Testis (tissue), 5 donors: ENCODE measurements at places on chromosomes 4 and X. TPM values are rescaled to one million over a fixed set of nuclear protein-coding genes. Genes with fewer than 3 reads are reported as not detected.

MAOA gene
- 6.5 TPM for total RNA-seq

UGT2A1 gene
- not detected for total RNA-seq

GUCY1B1 gene
- 7.6 TPM for total RNA-seq

PLXNB3 gene
- total RNA-seq = 49.3 TPM

GPRASP2 gene
- 12.8 TPM for total RNA-seq

USP51 gene
- total RNA-seq = 9.6 TPM

DNA sequence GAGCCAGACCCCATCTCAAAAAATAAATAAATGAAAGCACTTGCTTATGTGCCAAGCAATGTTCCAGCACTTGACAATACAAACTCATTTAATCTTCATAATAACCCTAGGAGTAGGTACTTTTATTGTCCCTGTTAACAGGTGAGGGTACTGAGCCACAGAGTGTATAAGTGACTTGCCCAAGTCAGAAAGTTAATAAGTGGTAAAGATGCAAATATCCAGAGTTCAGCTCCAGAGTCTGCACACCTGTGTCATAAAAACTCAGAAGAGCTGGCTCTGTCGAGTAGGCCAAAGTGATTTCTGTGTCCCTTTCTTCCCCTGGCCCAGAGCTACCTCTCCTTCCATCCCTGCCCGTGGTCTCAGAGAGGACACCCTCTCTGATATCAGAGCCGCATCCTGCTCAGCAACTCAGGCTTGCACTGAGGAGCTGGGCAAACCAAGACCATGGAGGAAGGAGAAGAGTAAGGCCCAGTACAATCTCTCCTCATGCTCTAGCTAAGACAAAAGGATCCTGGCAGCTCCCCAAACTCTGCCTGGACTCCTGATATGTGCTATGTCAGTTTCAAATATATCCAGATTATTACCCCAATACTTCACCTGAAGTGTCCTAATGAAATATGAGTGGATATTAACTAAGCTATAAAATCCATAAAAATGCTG is 136.3 kb downstream of the HS6ST2 start:
- no peaks in the 10 kb centered on the region for H3K4me1 ChIP-seq
- no peak overlapping the region for H3K27ac ChIP-seq
- H3K36me3 ChIP-seq = no peaks in the 10 kb centered on the region
- DNase-seq = peak; percentile 14
- no peaks in the 10 kb centered on the region for H3K27me3 ChIP-seq

DNA sequence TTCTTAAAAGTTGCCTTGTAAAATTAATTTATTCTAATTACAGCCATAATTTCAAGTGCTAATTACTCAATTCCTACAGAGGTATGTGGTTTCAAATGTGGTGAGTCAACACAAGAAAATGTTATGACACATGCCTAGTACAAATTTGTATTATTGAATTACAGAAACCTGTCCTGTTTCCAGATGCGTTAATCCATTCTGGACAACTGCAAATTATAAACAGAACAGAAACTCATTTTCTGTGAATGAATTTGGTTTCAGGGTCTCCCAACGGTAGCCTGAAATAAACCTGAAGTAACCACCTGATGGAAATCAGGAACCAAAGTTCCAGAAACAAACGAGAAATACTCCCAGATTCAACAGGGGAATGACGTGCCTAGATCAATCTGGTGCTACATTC is 328.6 kb upstream of the F9 start:
- no peak overlapping the region for H3K4me3 ChIP-seq
- H3K36me3 ChIP-seq = no peaks in the 10 kb centered on the region
- no peak for DNase-seq
- H3K27ac ChIP-seq = no peak overlapping the region

DNA sequence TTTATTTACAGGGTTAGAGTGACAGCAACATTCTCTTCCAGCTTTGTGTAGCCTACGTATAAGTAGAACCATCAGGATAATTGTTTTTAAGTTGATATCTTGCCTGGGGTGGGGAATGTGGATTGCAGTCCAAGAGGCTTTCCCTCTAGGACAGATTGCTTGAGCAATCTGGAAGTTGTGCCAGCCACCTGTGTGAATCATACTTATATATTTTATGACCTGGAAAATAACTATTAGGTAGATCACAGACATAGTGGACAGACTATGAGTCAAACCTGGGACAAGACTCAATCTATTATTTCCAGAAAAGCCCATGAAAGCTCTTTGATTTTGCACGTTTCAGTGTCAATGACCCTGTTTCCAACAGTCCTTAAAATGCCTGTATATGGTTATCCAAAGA is 98.9 kb downstream of the TLL1 start:
- no peak for DNase-seq
- no peaks in the 10 kb centered on the region for H3K36me3 ChIP-seq
- no peaks in the 10 kb centered on the region for H3K4me1 ChIP-seq
- H3K27ac ChIP-seq = no peak overlapping the region
- no peaks in the 10 kb centered on the region for H3K27me3 ChIP-seq
- H3K4me3 ChIP-seq = no peak overlapping the region

- no peak overlapping the region for H3K4me3 ChIP-seq
- H3K27me3 ChIP-seq = no peaks in the 10 kb centered on the region
- H3K4me1 ChIP-seq = peaks cover 6% of the 10 kb centered on the region
- H3K27ac ChIP-seq = no peak overlapping the region
These were observed 23.8 kb upstream of the NSG1 start for GRCh38 chr4:4362991-4363697.

- H3K4me1 ChIP-seq = peaks cover 4% of the 10 kb centered on the region
- no peaks in the 10 kb centered on the region for H3K27me3 ChIP-seq
- H3K36me3 ChIP-seq = no peaks in the 10 kb centered on the region
These were observed 49.4 kb upstream of the HGFAC start for GRCh38 chr4:3392321-3392720.

DNA sequence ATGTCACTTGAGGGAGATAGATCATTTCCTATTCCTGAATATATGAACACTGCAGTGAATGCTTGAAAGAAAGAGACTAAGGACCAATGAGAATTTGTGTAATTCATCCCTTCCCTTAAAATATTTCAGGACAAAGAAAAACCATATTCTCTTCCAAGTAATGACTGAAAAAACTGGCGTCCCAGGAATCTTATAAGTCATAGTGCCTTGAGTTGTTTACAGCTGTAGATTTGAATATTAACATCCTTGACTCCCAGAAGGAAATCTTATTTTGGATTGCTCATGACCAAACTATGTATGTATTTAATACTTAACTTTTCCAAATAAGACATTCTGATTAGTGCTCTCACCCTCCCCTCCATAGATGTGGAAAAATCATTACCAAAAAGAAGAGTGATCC is 55.5 kb downstream of the CLDN22 start:
- H3K4me3 ChIP-seq = no peak overlapping the region
- no peak for DNase-seq
- no peaks in the 10 kb centered on the region for H3K36me3 ChIP-seq
- H3K27ac ChIP-seq = no peak overlapping the region
- no peaks in the 10 kb centered on the region for H3K27me3 ChIP-seq

DNA sequence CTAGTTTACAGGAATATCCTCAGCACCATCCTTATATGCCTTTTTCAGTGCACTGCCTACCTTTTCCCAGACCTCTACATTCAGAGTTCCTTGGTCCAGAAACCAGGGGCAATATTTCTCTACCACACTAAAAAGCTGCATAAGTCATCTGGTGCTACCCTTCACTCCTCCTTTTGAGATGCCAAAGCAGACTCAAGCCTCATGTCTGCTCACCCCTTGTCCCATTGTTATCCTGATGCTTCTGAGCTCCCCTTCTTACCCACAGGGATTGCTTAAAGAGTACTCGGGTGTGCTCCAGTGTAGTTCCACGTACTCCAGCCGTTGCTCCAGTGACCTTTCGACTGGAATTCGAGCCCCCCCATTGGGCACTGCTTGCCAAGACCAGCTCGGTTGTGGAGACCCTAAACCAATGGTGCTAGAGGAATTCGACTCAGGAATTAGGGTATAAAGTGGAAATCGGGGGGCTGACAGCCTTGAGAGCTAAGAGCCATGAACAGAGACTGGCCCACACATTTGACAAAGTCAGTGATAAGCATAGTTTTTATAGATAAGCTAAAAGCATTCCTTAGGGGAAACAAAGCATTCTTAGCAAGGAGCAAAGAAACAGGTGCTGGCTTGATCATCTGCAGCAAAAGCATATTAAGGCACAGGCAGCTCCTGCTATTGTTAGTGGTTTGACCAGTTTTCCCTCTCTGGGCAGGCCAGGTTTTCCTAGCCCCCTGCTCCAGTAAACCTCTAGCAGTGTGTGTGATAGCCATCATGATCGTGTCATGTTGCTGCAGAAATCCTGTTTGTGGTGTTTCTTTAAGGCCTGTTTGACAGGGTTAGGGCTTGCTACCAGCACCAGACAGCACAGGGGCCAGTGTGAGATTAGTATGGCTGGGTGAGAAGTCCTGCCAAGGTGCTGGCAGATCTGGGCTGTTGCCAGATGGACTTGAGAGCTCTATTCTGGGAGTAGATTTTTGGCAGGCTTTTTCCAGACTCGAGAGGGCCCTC is 57.5 kb upstream of the WDR1 start:
- H3K4me3 ChIP-seq = no peak overlapping the region
- H3K27ac ChIP-seq = no peak overlapping the region
- no peaks in the 10 kb centered on the region for H3K27me3 ChIP-seq
- DNase-seq = no peak
- H3K36me3 ChIP-seq = no peaks in the 10 kb centered on the region

- no peak overlapping the region for H3K4me3 ChIP-seq
- DNase-seq = no peak
- H3K27me3 ChIP-seq = no peaks in the 10 kb centered on the region
- no peaks in the 10 kb centered on the region for H3K4me1 ChIP-seq
- no peak overlapping the region for H3K27ac ChIP-seq
These were observed 310.5 kb upstream of the DDX53 start for GRCh38 chrX:22689290-22689689.

DNA sequence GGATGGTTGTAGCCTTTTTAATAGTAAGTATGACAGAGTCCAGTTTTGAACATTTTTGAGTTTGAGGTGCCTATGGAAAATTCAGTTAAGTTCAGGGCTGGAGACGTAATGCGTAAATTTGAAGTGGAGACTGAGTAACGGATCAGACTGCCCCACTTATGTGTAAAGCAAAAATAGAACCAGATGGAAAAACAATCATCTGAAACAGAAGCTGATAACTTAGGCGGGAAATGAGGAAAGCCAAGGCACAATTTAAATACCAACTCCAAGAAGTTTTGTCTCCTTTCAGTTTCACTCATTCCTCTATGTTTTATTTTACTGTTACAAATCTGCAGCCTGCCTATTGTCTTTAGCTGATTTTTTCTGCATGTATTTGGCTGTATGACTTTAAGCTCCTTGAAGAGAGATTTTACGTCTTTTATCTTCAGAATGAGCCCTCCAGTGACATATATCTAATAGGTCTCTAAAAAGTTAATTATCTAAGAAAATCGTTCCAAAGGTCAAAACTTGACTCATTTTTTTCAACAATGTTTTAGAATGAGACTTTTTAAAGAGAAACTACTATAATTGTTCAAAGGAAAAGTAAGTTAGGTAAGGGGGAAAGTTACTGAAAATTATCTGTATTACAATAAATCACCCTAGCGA is 1.1 kb downstream of the SGCB start:
- no peaks in the 10 kb centered on the region for H3K36me3 ChIP-seq
- H3K4me1 ChIP-seq = peaks cover 21% of the 10 kb centered on the region
- H3K27me3 ChIP-seq = no peaks in the 10 kb centered on the region
- peak overlapping the region; percentile 84 for H3K4me3 ChIP-seq

DNA sequence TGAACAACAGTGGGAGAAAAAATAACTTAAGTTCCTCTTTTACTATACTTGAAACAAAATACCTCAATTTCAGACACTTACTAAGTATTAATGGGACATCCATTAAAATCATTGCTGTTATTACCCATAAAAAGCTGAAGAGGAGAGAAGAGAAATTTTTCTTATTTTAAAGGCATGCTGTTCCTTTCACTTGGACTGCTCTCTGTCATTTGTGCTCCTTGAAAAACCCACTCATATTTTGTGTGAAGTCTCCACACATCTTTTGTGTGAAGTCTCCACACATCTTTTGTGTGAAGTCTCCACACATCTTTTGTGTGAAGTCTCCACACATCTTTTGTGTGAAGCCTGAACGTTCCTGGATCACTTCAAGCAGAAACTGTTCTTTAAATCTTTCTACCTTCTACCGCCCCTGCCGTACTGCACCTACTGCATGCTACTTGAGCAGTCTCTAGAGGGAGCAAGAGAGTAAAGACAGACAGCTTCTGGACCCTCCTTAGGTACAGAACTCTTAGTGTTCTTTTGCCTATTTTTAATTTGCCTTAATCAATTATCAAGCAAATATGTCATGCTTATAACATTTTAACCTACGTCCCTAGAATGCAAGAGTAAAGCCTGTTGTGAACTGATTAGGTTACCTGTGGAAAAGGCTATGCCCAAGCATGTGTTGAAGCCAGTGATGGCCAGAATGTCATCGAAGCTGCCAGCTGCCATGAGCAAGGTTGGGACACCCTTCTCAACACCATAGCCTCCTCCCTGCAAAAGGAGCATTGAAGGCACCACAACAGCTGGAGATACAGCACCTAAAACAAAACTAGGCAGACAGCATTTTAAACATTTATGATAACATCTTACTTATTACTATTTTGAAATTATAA is 27.1 kb upstream of the SLC9B1 start:
- DNase-seq = peak; percentile 26
- no peak overlapping the region for H3K4me3 ChIP-seq
- H3K36me3 ChIP-seq = no peaks in the 10 kb centered on the region
- H3K27me3 ChIP-seq = no peaks in the 10 kb centered on the region

- H3K36me3 ChIP-seq = no peaks in the 10 kb centered on the region
- no peak overlapping the region for H3K27ac ChIP-seq
- no peak for DNase-seq
- H3K27me3 ChIP-seq = no peaks in the 10 kb centered on the region
These were observed 594.9 kb downstream of the KCTD8 start for GRCh38 chr4:43853565-43854264.

DNA sequence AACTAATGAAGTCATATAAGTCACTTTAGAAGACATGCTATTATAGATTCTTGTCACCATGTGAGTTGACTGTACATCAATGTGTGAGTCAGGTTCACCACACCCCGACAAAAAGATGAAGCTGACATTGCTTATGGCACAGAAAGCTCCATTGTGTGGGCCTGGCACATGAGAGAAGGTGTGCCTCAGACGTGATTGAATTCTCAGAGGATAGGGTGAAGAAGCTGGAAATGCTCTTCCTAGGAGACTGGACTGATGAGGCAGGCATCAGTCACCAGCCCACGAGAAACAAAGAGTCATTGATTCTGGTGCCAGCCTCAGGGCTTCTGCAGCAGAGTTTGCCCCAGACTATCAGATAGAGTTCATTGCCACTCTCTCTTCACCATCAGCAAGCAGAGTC is 35.9 kb upstream of the LRAT start:
- peak; percentile 60 for DNase-seq
- H3K4me1 ChIP-seq = no peaks in the 10 kb centered on the region
- no peaks in the 10 kb centered on the region for H3K36me3 ChIP-seq
- H3K27me3 ChIP-seq = no peaks in the 10 kb centered on the region
- H3K4me3 ChIP-seq = no peak overlapping the region
- no peak overlapping the region for H3K27ac ChIP-seq

- no peak for DNase-seq
- no peaks in the 10 kb centered on the region for H3K4me1 ChIP-seq
- H3K27ac ChIP-seq = no peak overlapping the region
These were observed 968 bp downstream of the GPRIN3 start for GRCh38 chr4:89306486-89307177.

- no peak overlapping the region for H3K4me3 ChIP-seq
- H3K4me1 ChIP-seq = no peaks in the 10 kb centered on the region
- DNase-seq = no peak
- no peaks in the 10 kb centered on the region for H3K36me3 ChIP-seq
- H3K27ac ChIP-seq = no peak overlapping the region
- H3K27me3 ChIP-seq = no peaks in the 10 kb centered on the region
These were observed 21.0 kb downstream of the SEC24D start for GRCh38 chr4:118814891-118815290.

- no peaks in the 10 kb centered on the region for H3K4me1 ChIP-seq
- DNase-seq = no peak
- H3K27ac ChIP-seq = no peak overlapping the region
- no peak overlapping the region for H3K4me3 ChIP-seq
- H3K36me3 ChIP-seq = no peaks in the 10 kb centered on the region
These were observed 1.6 kb upstream of the ASB5 start for GRCh38 chr4:176270669-176271068.
